Epithelial cell of prostate (primary cell): ENCODE measurements at places on chromosomes 6 and 20.

- no peak for DNase-seq
Measured at GRCh38 chr20:33299111-33299603, 16.1 kb downstream of the BPIFB1 start.

DNA sequence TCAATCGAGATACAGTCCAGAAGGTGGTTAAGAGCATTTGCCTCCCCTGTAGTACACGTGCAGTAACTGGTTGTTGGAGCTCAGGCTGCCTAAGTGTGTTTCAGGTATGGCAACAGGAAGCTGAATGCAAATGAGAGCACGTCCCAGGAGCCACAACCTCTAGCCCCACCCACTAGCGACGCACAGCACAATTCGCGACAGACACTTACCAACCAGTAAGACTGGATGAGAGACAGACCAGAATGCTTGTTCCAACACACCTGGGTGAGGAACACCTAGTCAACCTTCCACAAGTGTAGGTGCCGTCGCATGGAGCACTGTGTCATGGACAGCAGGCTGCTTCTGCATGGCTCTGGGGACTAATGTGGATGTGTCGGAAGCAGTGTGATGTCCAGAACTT is 7.2 kb upstream of the SERPINB1 start:
- DNase-seq, result no peak

GRCh38 chr6:161142957-161143296 is 130.9 kb downstream of the AGPAT4 start:
- no peak for DNase-seq

DNA sequence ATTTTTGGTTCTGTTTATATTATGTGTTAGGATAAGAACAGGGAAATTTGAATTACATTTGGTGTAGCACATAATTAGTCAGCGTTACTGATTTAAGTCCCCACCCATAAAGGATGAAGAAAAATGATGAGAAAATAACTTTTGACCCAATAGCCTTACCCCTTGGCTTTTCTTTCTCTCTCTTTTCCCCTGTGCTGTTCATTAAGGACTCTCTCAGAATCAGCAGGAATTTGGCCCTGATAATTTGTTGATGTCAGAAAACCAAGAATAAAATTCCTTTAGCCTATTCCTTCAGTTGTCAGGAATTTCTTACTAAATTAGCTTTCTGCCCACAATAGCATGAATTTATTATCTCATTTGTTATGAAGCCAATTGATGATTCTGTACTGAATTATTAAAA is 18.5 kb downstream of the PLCB1 start:
- no peak for DNase-seq

GRCh38 chr6:137640086-137640485 is 145.9 kb upstream of the OLIG3 start:
- DNase-seq, result no peak

- no peak for DNase-seq
Measured at GRCh38 chr20:41573955-41574354, 44.2 kb downstream of the CHD6 start.

- DNase-seq, result no peak
Measured at GRCh38 chr6:168232989-168233874, 86.3 kb downstream of the DACT2 start.

- no peak for DNase-seq
Measured at GRCh38 chr20:50609438-50609989, 81.8 kb downstream of the RIPOR3 start.

DNA sequence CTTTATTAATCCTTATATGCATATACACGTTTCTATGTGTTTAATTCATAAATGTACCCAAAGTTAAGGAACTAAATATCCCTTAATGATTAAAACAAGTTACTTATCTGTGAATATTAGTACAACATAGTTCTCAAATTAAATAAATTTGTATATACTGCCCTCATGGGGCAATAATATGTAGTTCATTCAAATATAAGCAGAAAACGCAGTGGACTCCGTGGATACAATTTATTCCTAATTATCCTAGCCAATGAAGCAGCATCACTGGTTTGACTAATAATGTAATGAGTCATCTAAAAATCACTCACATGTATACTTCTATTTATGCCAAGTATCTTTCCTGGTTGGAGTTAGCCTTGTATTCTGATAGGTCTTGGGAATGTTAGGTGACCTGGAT is 111.6 kb downstream of the TBC1D32 start:
- DNase-seq, result peak; percentile 8

- no peak for DNase-seq
Measured at GRCh38 chr6:113650610-113650979, 206.6 kb upstream of the MARCKS start.

DNA sequence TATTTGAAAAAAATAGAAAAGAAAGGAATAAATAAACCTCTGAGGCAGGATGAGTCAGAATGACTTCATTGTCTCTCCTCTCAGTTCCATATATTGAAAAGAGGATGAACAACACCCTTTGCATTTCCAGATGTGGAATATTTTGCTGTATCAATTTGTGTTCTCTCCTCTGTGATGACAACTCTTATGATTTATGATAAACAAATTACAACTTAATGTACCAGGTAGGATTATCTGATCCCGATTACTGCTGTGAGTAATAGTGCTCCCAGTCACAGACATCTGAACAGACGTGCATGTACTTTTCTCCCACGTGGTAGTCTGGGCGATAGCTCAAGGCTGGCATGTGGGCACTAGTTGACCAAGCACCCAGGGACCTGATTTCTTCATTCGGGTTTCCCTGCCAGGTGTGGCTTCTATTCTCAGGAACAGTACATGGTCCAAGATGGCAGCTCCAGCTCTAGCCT is 142.1 kb upstream of the SULF2 start:
- peak; percentile 100 for DNase-seq

DNA sequence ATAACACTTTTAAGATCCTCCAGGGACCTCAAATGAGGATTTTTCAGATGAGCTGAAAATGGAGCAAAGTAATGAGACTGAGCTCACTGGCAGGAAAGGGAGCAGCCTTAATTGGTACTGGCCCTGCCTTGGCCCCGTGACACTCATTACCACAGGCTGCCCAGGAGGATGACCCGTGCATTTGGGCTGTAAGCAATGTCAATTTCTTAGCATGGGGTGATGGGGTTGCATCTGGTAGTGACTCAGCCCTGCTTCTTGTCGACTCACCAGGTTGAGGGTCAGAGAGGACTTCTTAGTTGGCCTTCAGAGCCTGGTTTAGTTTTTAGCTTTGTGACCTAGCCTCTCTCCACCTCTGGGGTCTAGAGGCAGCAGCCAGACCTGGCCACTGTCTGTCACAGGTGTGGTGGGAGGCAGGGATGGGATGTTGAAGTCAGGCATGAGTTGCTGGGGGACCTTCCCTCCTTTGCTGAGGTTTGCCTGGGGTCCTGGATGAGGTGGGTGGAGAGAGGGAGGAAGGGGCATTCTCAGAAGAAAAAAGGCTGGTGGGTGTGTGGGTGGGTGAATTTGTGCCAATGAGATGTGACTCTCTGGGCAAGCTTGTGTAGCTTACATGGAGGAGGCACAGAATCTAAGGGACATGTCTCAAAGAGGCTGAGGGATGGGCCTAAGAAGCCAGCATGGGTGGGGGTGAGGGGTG is 25.9 kb upstream of the EPB41L1 start:
- no peak for DNase-seq

DNA sequence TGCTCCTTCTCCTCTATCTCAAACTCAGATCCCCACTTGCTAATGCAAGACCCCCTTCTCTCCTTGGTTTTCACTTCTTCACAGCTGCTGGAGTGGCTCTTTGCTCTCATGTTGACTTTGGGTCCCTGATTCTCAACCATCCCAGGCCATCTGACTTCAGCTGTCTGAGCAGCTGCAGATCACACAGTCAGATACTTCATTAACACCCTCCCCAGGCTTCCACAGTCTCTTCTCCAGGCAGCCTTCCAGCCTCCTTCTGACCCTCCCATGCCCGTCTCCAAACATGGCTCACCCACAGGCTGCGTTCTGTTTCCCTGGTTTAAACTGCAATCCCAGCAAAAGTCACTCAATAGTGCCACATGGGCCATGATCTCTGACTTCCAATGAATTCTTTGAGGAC is 65.4 kb downstream of the HIVEP2 start:
- DNase-seq, result no peak

DNA sequence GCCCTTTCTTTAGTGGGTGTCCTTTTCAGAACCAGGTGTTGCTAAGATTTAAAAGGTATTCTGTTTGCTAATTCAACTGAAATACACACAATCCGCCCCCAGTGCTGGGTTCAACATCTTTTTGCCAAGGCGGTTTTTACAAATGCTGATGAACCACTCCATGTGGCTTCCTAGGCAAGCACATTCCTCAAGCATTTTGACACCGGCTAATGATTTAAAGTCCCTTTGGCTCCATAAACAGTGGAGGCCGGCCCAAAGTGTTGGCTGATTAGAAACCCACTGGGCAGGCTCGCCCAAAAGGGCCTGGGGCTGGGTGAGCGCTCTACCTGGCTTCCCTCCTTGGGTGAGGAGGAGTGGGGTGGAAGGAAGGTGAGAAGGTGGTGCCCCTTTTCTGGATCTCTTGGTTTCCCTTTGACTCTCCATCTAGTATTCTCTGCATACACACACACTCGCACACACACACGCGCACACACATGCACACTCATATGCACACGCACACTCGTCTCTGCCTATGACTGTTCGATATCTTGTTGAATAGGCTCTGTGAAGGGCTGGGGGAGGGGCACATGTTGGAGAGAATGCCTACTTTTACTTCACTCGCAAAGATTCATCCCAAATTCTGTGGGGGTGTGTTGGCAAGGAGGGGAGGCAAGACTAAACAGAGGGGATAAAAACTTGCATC is 66.7 kb upstream of the ARMC2 start:
- DNase-seq, result no peak
